A549 treated with ZK216348 at 1 μM for 4 hours (cell line): ENCODE measurements at places on chromosomes 1 and 21. TPM values are rescaled to one million over a fixed set of nuclear protein-coding genes. Genes with fewer than 3 reads are reported as not detected.

TDRD5 gene
- total RNA-seq: 0.04 to 0.14 TPM (median 0.07 TPM) in 4 of 5 replicates, not detected in the other

KCNH1 gene
- 1.9 to 2.7 TPM (median 2.4 TPM) in 5 replicates for total RNA-seq

RIPK4 gene
- total RNA-seq: 12.3 to 19.8 TPM (median 17.7 TPM) in 5 replicates

PADI2 gene
- 1.1 to 1.3 TPM (median 1.1 TPM) in 5 replicates for total RNA-seq

GIPC2 gene
- 0.07 to 0.08 TPM in 2 of 5 replicates, not detected in the others for total RNA-seq

CD5L gene
- not detected in 5 replicates for total RNA-seq

DNAH14 gene
- total RNA-seq: 10.9 to 22.4 TPM (median 16.4 TPM) in 5 replicates

NFASC gene
- total RNA-seq: 0.83 to 1.9 TPM (median 1.0 TPM) in 5 replicates

HP1BP3 gene
- total RNA-seq: 104 to 163 TPM (median 119 TPM) in 5 replicates

NPHS2 gene
- total RNA-seq: not detected in 5 replicates

TTC22 gene
- total RNA-seq: not detected in 5 replicates

PEAR1 gene
- total RNA-seq: 5.4 to 12.1 TPM (median 9.3 TPM) in 5 replicates

TRPM2 gene
- 4.8 to 9.0 TPM (median 8.0 TPM) in 5 replicates for total RNA-seq

IGFN1 gene
- total RNA-seq: 0.32 to 1.4 TPM (median 0.82 TPM) in 5 replicates

LCE1C gene
- total RNA-seq: not detected in 5 replicates
